Vein endothelial cell (primary cell): ENCODE measurements at places on chromosomes 11 and 22. TPM values are rescaled to one million over a fixed set of nuclear protein-coding genes. Genes with fewer than 3 reads are reported as not detected.

SLC5A4 gene
- 0.86 and 2.6 TPM in 2 replicates for total RNA-seq

CRYBA4 gene
- not detected in 2 replicates for total RNA-seq

OR52N4 gene
- total RNA-seq: not detected in 2 replicates

RIMBP3B gene
- total RNA-seq: not detected in 2 replicates

RAG2 gene
- not detected in 2 replicates for total RNA-seq
